NCI-H524 treated with DMSO at 0.1 percent for 48 hours (cell line): ENCODE measurements at places on chromosomes 5 and 9.

GRCh38 chr5:178391480-178391879 is 158.9 kb upstream of the PHYKPL start:
- peak; percentile 60 for DNase-seq

DNA sequence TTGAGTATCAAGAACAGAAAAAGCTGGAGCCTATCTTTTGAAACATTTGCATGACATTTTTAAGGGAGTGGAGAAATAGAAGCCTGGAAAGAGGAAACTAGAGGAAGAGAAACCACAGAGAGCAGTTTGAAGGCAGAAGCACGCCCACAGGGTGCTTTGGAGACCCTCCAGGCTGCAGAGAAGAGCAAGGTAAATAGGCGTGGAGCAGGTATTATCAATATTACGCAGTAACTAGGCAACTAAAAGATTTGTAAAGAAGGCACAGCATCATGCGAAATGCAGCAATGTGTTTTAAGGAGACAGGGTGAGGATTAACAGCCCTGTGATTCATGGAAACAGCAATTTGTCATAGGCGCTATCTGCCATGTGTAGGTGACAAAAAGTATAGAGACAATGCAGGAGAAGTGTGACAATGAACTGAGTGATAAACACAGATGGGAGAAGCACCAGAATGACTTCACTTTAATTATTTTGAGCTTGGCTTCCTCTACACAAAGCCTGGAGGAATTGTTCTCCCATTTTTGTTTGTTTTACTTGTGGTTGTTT is 281.2 kb downstream of the BRINP1 start:
- no peak for DNase-seq

DNA sequence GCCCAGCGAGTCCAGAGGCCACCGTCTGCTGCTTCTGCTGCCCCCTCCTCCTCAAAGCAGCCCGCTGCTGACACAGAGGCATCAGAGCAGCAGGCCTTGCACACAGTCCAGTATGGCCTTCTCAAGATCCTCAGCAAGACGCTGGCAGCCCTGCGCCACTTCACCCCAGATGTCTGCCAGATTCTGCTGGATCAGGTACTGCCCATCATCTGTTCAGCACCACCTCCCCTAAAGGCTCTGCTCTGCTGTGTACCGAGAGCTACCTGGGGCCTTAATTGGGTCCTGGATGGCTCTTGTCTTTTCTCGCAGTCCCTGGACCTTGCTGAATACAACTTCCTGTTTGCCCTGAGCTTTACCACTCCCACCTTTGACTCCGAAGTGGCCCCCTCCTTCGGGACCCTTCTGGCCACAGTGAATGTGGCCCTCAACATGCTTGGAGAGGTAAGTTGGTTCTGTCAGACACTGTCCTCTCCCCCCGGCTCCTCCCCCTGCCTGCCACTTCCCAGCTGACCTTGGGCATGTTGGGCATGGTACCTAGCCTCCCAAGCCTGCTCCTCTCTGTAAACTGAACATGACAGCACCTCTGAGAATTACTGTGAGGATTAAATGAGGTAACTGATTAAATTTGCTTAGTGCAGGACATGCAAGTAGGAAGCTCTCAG is 22.7 kb downstream of the SH3GLB2 start:
- no peak for DNase-seq

DNA sequence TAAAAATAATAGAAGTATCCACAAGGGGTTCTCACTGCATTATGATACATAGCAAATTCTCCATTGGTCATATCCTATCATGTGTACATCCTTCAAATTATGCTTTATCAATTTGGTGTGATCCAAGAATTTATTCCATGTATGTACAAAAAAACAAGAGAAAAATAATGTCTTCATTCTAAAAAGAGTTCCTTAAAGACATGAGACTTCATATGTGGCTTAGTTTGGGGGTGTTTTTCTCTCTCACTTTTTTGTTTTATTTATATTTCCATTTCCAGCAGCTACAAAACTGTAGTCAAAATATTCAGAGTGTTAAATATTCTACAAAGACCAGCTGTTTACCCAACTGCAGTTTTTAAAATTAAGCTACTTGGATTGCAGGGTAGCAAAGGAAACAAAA is 972.0 kb downstream of the DTWD2 start:
- no peak for DNase-seq

DNA sequence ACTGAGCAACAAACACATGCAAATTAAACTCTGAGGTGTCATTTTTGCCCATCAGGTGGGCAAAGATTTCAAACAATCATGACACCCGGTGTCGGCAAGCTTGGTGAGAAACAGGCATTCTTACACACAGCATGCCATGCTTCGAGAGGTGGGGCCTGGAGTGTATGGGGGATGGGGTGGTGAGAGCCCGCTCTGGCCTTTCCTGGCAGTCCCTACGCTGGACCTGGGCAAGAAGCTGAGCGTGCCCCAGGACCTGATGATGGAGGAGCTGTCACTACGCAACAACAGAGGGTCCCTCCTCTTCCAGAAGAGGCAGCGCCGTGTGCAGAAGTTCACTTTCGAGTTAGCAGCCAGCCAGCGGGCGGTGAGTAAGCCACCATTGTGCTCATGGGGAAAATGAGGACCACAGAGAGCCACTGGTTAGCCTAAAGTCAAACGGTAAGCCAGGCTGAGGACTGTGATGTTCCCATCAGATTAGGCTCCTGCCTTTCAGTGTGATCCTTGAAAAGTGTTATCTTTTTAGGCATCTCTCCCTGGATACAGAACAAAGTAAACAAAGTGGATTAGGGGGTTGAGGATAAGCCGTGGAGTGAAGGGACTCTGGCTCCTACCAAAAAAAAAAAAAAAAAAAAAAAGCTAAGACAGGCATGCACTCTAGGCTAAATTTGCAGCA is 9.4 kb downstream of the MYOZ3 start:
- no peak for DNase-seq

DNA sequence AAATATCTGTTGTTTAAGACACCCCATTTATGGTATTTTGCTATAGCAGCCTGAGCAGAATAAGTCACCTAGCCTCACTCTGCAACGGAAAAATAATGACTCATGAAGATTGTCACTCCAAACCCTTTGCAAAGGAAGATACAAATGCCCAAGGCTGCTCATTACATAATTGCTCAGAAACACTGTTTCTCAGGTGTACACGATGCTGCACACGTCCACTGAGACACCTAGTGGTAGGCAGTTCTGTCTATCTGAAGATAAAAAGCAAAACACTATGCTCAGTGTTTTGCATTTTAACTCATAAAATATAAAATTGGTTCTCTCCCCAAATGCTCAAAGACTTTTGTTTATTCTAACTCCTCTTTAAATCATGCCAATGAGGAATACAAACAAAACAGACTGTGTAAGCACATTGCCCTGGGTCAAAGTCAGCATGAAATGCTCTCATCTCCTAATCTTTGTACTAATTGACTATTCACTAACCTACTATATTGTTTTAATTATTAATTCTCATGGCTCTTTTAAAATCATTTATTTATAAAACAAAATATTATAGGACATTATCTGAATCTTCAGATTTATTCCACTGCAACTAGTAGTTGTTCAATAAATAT is 7.7 kb upstream of the TSLP start:
- no peak for DNase-seq

- no peak for DNase-seq
Observed at GRCh38 chr5:77935506-77936364, 159.6 kb upstream of the TBCA start.

- no peak for DNase-seq
Observed at GRCh38 chr5:176418251-176418650, 1.9 kb upstream of the CLTB start.

GRCh38 chr5:53067641-53068040 is 41.9 kb downstream of the MOCS2 start:
- DNase-seq: no peak

- DNase-seq: no peak
Observed at GRCh38 chr5:128038643-128039042, 44.9 kb upstream of the SLC12A2 start.

- no peak for DNase-seq
Observed at GRCh38 chr9:111839387-111839786, 44.6 kb upstream of the SHOC1 start.

- no peak for DNase-seq
Observed at GRCh38 chr5:154900066-154900465, 37.9 kb downstream of the GEMIN5 start.

DNA sequence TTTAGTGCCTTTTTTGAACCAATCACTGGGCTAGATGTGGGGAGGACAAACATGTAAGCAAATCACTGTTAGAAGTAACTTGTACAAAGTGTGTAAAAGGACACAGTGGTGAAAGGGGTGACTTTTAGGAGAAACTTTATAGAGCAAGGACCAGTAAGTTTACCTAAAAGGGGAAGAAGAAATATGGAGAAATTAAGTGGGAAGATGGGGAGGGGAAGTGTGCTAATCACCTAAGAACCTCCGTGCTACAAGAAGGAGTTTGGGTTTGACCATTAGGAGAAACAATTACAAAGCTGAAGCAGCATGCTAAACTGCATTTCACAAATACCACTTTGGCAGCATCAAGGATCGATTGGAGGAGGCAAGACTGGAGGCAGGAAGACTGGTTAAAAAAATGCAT is 17.3 kb downstream of the ITGA1 start:
- no peak for DNase-seq

DNA sequence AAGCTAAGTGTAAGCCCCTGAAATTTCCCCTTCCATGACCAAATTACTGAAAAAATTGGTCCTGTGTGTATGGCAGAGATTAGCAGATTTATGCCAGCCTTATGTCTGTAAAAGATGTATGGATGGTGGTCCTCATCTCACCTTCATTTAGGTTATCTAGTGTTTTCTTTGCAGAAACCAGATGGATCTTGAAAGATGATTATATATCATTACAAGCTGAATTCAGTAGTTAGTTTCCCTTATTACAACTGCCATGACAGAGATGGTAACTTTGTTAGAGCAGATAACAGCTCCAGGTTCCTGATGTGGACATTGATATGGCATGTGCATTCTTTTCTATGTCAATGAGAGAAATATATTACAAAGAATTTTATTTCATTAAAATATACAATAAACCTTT is 1403.2 kb upstream of the CDH6 start:
- DNase-seq: no peak

GRCh38 chr5:163339148-163339547 is 98.2 kb upstream of the CCNG1 start:
- DNase-seq: no peak

DNA sequence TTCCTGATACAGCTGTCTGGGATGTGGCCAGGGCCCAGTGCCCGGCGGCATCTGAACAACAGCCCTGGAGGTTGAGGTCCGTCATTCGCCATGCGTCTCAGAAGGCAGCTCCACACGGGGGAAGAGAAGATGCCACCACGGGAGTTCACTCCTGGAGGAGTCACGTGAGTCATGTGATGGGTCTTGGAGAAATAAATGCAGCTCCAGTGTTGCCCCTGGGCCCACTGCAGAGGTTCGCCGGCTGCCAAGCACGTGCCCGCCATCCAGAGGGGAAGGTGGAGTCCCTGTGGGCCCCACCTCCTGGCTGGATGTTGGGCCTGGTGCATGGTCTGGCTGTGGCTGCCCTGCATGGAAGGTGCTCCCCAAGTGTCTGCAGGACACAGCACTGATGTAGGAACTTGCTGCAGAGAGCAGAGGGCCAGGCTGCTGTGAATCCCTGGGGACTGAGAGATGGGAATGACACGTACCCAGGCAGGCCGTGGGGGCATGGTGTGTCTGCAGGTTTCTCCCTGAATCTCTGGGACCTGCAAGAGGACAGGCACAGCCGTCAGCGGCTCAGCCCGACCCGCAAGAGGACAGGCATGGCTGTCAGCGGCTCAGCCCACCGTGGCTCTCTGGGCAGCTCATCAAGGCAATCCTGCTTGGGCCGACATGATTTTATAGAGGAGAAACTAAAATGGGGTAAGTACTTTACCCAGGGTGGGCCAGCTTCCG is 418.3 kb upstream of the IRX4 start:
- DNase-seq: no peak

DNA sequence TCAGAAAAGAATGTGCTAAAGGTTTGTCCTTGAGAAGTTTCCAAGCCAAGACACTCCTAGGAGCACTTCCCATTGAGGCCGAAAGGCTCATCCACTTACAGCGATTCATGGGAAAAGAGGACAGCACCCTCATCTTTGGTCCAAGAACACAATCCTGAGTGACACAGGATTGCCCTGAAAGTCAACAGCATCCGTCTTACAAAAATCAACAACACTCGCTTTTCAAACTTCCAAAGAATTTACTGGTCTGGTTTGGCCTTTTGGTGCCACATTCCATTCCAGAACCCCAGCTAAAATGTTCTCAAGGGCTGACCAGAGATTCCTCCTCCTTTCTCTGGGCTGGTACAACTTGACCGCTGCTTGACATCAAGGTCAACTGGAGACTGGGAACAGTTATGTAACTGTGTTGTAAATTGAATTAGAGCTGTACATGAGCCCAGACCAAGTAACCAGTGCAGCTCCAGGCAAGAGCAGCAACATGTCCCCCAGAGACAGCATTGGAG is 415.8 kb upstream of the PIK3R1 start:
- no peak for DNase-seq

DNA sequence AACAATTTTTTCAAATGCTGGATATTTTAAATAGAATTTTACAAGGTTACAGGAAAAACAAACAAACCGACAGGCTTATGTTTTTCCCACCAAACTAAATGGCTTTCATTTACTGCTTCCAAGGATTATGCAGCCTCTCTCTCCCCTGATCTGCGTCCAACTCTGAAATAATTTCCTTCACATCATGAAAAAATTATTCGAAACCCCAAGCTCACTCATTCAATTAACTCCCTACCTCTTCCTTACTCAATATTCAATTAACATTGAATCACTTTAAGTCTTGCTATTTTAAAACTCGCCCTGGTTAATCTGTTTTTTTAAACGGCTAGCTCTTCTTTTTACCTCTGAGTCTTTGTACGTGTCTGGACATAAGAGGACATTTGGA is 336.2 kb downstream of the AGTPBP1 start:
- DNase-seq: no peak

DNA sequence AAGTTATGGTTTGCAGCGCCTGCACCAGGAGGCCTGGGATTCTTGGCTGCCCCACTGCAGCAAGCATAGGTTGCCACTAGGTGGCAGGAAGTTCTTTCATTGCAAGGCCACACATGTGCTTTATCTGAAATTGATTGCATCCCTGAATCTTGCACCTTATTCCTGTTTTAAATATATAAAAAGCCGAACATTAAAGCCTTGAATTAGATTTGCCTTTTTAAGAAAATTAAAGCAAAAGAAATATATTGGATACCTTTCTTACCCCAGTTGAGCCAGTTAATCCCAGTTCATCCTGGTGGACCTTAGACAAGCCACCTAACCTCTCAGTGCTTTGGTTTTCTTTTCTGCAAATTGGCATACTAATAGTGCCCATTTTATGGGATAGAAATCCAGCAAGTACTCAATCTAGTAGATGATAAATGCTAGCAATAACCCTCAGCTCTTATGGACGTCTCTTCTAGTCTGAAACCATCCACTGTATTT is 6.3 kb upstream of the TRMT10B start:
- DNase-seq: no peak

- DNase-seq: no peak
Observed at GRCh38 chr9:4182831-4183230, 117.0 kb downstream of the GLIS3 start.
